NCI-H345 (cell line): ENCODE measurements at places on chromosomes 2 and 18.

GRCh38 chr2:135335256-135335655 lies 195.8 kb downstream of the ZRANB3 start:
- no peak for DNase-seq

DNA sequence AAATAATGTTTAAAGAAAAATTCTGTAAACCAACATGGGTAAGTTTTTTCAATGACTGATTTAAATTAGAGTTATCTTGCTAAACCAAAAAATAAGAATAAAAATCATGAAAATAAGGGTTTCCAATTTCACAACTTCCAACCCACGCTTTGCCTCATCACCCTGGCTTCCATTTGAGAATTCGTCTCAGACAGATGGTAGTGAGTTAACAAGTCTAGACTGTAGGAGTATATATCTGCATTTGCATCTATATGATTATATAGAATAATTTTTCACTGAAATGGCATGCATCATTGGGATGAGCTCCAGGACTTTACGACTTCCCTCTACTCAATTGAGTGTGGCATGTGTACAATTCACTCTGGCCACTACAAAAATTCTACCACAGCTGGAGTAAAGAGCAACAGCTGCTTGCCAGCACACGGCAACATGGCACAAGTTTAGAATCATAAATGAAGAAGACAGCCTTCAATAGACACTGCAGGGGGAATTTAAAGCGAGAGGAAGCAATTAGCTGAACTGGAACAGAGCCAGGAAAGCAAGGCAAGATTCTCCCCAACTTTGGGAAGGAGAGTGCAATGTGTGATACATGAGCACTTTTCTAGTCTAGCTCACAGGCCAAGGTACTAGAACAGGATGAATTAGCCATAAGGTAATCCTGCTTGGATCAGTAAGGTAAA lies 1673.5 kb upstream of the CELF4 start:
- DNase-seq: no peak

DNA sequence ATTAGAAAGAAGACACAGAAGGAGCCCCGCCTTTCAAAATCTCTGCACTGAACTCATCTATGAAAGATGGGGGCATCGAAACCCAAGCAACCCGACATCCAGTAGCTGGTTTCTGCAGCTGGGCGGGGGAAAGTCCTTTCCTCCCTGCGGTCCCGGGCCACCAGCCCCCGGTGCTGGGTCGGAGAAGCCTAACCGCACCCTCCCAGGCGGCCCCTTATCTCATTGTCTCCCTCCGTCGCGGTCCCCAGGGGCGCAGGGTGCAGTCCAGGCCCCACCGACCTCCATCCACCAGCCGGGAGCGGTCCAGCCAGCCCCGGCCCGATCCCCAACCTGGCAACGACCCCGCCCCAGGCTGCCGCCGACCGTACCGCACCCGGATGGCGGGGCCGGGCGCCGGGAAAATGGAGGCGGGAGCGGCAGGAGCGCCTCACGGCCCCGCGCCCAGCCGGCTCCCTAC lies 452 bp downstream of the RAPH1 start:
- DNase-seq: peak; percentile 45

GRCh38 chr2:189421644-189422043 lies 19.6 kb upstream of the WDR75 start:
- DNase-seq: no peak

DNA sequence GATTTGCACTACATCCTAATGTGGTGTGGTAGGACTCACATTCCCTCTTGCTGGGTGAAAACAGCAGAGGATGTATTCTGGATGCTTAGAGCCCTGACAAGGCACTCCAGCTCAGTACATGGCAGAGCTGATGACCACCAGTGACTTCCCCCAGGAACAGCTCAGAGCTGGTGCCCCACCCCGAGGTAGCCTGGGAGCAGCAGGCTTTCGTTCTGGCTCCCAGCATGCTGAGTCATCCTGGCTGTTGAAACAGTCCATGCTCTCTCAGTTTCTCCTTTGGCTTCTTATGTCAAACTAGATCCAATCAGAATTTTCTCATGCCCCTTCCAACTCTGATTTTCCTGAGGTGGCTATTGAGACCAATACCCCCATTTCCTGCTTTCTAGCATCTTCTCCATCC lies 438.2 kb downstream of the NBAS start:
- DNase-seq: no peak

DNA sequence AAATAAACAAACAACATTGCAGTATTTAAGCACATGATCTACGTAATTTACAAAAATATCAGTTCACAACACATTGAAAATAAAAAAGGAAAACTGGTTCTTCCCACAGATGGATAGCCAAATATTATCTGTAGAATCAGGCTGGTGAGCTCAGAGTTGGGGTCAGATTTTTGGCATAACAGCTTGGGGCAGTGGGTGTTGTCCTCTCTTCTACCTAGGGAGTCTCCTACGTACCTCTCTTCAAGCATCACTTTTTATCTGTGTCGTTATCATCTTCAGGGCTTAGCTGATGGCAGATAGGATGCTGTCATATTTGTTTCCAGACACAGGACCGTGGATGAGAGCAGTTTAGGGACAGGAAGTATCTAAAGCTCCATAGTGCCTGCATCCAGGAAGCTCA lies 46.2 kb downstream of the EMILIN2 start:
- DNase-seq: no peak

- no peak for DNase-seq
Observed at GRCh38 chr18:57025540-57025939, 121.3 kb upstream of the BOD1L2 start.

DNA sequence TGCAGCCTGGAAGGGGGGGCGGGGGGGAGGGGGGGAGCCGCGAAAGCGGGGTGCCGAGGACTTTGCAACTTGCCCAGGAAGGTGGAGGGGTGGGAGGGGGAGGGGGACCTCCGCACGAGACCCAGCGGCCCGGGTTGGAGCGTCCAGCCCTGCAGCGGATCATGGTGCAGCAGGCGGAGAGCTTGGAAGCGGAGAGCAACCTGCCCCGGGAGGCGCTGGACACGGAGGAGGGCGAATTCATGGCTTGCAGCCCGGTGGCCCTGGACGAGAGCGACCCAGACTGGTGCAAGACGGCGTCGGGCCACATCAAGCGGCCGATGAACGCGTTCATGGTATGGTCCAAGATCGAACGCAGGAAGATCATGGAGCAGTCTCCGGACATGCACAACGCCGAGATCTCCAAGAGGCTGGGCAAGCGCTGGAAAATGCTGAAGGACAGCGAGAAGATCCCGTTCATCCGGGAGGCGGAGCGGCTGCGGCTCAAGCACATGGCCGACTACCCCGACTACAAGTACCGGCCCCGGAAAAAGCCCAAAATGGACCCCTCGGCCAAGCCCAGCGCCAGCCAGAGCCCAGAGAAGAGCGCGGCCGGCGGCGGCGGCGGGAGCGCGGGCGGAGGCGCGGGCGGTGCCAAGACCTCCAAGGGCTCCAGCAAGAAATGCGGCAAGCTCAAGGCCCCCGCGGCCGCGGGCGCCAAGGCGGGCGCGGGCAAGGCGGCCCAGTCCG lies 540 bp downstream of the SOX11 start:
- peak; percentile 73 for DNase-seq

DNA sequence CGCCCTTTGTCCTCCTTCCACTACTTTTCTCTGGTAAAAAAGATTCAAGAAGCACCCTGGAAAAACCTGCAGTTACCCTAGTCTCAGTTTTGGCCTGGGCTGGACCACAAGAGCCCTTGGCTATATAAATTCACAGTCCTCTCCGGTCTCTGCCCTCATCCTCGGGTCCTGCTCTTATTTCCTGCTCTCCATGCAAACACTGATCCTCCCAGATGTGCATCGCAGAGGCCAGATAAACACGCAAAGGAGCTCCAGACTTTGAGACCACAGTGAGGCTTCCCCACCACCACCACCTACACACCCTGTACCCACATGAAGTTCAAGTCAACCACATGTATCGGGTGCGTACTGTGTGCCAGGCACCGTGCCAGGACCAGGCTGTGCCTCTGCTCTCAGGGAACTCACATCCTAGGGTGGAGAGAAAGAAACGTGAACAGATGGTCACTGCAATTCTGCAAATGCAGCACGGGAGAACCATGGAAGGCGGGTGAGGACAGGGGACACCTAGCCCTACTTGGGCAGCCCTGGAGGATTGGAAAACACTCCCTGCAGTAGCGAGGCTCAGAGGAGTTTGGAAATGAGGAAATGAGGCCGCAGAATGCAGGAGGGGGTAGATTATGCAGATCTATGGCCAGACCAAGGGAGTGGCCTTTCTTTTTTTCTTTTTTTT lies 7.4 kb downstream of the CTDSP1 start:
- DNase-seq: no peak

DNA sequence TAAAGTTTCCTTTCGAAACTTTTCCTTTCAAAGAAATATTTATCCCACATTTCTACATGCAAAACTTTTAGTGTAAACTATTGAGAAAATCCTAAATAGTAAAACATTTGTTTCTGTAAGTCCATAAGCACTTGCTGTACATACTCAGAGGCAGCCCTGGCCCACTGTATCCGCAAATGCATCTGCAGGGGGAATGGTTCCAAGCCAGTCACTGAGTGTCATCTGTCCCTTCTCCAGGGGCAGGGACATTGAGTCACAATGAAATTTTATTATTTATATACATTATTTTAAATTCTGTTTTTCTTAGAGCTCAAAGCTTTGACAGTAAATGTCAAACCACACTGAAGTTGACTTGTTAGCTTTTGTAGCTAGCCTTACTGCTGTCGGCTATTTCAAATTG lies 367.2 kb downstream of the MTX2 start:
- no peak for DNase-seq

DNA sequence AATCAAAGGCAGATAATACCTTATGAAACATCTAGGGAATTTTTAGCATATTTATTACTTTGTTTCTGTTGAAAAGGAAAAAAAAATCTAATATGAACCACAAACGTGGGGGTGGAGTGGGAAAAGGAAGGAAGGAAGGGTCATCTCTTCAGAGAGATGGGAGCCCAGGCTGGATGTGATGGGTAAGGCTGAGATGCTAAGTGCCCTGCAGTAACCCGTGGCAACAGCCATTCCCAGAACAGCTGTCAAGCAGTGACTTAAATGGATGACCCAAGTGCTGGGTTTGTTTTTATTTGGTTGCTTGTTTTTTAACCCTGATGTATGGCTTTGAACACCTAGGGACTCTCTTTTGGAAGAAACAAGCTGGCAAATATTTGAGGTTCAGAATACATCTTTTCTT lies 50.7 kb upstream of the KLF7 start:
- DNase-seq: peak; percentile 13

- DNase-seq: no peak
Observed at GRCh38 chr2:42334220-42334619, 26.8 kb downstream of the COX7A2L start.

DNA sequence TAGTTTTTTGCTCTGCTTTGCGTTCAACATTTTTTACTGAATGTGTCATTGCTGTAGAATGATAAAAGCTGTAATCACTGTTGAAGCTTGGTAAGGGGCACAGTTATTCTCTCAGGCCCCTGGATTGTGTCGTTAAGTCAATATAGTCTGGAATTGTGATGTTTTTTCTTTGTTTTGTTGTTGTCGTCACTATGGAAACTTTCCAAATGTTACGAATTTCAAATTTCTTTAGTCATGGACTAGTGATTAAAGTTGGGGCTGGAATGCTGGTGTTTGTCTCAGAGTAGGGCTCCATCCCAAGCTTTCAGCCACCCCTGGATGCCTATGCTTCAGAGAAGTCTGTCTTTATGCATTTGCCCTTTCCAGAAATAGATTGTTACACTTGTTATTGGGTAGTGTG lies 287.2 kb downstream of the CDH19 start:
- no peak for DNase-seq

- no peak for DNase-seq
Observed at GRCh38 chr2:237603718-237604362, 13.3 kb upstream of the RAB17 start.

DNA sequence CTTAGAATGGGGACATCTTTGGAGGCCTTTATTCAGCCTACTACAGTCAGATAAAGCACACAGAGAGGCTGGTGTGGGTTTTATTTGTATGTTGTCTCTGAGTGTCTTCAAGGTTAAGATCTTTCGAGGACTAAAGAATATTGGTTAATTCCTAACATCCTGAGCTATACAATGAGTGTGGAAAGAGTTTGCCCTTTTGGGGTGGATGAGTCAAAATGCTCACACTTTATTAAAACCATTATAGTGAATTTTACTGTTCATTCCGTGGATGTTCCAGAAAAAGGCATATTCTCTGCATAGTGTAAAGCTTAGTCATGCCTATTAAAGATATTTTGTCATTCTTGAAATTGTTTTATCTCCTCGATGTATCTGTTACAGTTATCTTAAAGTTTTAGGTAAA lies 29.1 kb upstream of the SLC38A11 start:
- DNase-seq: no peak

DNA sequence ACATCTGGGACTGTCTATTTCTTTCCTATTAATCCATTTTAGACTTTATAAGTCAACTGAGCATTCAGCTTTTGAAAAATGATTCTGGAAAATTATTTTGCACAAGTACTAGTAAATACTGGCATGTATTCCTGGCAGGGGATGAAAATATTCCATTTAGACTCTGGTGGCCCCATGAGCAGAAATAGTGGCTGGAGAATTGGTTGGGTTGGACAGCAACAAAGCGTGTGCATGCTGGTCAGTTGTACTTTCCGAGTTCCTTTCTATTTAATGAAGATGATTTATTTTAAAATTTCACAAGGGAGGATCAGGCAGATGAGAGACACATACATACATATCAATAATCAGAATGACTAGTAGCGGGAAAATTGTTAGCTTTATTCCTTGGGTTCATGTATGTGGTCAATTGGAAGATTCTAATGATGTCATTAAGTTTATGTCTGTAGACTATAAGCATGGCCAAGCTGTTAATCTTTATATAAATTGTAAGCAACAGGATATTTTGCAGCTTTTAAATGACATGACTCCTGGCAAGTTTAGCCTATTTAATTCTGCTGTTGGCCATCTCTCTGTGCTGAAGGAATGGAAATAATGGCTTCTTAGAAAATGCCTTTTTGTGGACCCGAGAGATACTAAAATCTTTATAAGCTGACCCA lies 541.6 kb downstream of the SLC4A3 start:
- DNase-seq: no peak

DNA sequence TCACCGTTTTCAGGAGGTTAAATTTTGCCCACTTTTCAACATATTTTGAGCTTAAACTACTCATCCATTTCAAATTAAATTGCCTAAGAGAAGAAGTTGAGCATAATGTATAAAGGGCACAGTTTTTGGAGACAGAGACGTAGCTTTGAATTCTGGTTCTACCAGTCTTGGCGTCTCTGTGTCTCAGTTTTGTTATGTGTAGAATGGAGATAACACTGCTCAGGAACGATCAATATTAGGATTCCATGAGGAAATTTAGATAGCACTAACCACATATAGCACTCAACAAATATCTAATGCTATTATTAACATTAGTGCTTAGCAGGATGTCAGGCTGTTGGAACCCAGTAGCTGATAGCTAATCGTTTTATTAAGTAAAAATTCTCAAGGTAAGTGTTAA lies 40.4 kb upstream of the GATA6 start:
- no peak for DNase-seq

- DNase-seq: no peak
Observed at GRCh38 chr2:72951303-72952095, 34.2 kb downstream of the EMX1 start.

- DNase-seq: no peak
Observed at GRCh38 chr2:184049566-184049965, 548.8 kb upstream of the ZNF804A start.

GRCh38 chr18:12233378-12233777 lies 20.8 kb upstream of the CIDEA start:
- no peak for DNase-seq
